ENCODE measurements at places on chromosomes 13 and 19. TPM values are rescaled to one million over a fixed set of nuclear protein-coding genes. Genes with fewer than 3 reads are reported as not detected.

Gene FFAR2
- not detected for total RNA-seq

Gene NTN5
- not detected for total RNA-seq

DNA sequence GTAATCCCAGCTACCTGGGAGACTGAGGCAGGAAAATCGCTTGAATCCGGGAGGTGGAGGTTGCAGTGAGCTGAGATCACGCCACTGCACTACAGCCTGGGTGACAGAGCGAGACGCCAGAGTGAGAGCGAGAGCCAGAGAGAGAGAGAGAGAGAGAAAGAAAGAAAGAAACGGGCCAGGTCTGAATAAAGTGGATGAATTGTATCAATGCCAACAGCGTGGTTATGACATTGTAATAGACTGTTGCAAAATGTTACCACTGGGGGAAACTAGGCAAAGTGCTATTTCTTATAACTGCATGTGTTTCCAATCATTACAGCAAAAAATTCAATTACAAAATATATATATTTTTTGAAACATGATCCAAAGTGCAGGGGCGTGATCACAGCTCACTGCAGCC, 11.8 kb upstream of the BTBD2 start:
- no peak for DNase-seq

DNA sequence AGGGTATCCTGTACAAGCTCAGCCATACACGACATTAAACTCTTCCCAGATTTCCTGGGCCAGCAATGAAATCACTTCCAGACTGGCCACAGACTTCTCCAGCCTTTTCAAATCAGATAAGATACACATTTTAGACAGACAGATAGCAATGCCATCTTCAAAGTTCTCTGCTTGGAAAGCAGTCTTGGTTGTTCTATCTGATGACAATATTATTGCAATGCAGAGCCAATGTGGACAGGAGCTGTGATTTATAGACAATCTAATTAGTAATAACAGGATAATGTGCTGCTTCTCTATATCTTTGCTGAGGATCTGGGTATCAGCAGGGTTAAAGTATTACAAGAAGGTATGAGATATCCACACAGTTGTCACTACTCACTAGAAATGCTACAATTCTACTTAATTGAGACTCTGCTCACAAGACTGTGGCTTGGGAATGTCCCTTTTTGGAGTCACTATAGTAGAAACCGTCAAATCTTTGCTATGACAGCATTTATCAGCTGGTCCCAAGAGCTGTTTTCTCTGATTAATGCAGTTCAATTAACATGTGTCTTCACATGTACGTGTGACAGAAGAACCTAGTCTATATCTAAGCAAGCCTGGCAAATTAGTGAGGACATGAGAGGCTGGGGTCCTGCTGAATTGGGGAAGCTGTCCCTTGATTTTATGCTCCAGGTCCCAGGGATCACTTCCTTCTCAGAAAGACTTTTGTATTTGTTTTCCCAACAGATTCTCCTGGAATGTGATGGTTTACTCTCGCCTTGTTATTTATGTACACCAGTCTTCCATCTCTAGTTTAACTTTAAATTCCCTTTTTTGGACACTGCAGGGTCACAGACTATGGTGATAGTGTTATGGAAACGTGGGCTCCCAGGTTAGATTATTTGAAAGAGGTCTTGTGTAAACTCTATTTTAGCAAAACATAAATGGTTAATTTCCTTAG, 68.8 kb downstream of the COL4A1 start:
- no peak for DNase-seq

- DNase-seq = no peak
Measured at GRCh38 chr19:13808856-13809255, 13.6 kb downstream of the ZSWIM4 start.

All from H4 (cell line).